H4 (cell line): ENCODE measurements at places on chromosomes 3 and 15.
A peak's percentile ranks its signal among the peaks of the same experiment; 100 is the strongest.

DNA sequence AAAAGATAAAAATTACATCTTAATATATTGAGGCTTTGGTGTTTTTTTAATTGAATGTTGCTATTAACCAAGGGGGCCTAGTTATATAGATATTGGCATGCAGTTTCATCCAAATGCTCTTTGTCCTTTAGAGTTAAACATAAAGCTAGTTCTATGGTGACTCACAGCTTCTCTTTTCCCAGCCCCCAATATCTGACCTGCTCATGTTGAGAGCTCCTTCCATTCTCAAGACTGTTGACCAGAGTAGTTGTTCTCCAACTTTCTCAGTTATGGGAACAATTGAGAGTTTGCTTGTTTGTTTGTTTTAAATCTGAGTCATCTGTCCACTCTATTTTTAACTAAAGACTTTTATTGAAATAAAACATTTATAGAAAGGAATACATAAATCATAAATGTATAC lies 15.8 kb upstream of the RARB start:
- DNase-seq = no peak

GRCh38 chr3:21484828-21485144 lies 266.2 kb downstream of the ZNF385D start:
- no peak for DNase-seq

- DNase-seq = no peak
These were observed 74.1 kb upstream of the CHRM5 start for GRCh38 chr15:33894193-33894592.

- DNase-seq = no peak
These were observed 203.0 kb upstream of the CD96 start for GRCh38 chr3:111339017-111339416.

GRCh38 chr3:60431599-60431958 lies 819.7 kb downstream of the FHIT start:
- peak; percentile 11 for DNase-seq

DNA sequence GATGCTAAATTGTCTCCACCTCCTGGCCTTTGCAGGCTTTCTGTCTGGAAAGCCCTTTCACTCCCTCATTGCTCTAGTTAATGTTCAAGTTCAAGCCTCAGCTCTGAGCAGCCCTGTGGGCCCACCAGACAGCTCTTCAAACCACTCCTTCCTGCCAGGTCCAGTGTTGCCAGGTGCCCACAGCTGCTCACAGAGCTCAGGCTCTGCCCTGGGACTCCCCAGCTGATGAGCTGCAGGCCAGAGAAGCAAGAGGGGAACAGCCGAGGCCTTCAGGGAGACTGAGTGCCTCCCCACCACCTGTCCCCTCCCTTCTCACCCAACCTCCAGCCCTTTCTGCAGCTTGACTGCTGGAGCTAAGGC lies 1.3 kb upstream of the ZBTB47 start:
- DNase-seq = no peak

DNA sequence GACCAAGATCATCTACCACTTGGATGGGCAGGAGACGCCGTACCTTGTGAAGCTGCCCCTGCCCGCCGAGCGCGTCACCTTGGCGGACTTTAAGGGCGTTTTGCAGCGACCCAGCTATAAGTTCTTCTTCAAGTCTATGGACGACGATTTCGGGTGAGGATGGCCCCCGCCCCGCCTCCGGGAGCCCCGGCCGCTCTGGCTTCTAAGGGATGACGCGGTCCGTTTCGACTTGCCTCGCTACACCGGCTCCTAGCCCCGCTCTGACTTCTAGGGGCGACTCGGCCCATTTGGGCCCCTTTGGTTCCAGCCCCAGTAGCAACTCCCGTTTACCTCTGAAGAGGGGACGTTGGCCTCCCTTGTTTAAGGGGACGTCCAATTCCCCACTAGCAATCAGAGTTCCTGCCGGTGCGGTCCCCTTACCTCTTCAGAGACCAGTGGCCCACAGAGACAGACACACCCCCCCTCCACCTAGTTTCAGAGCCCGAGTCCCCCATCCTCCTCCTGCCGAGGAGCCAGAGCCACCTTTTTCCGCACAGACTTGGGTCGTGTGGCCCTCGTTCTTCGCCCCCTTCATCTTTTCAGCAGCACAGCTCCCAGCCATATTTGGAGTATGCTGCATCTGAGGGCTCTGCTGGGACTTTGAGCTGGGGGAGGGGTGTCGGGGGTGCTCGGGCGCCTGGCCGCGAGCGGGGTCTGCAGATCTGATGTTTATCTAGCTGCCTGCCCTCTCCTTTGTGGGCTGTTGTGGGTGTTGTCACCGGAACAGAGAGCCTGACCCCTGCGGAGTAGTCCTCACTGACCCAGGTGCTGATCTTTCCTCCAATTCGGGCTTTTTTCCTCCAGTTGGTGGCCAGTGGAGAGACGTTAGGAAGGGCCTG lies 706 bp downstream of the DVL3 start:
- DNase-seq = no peak

DNA sequence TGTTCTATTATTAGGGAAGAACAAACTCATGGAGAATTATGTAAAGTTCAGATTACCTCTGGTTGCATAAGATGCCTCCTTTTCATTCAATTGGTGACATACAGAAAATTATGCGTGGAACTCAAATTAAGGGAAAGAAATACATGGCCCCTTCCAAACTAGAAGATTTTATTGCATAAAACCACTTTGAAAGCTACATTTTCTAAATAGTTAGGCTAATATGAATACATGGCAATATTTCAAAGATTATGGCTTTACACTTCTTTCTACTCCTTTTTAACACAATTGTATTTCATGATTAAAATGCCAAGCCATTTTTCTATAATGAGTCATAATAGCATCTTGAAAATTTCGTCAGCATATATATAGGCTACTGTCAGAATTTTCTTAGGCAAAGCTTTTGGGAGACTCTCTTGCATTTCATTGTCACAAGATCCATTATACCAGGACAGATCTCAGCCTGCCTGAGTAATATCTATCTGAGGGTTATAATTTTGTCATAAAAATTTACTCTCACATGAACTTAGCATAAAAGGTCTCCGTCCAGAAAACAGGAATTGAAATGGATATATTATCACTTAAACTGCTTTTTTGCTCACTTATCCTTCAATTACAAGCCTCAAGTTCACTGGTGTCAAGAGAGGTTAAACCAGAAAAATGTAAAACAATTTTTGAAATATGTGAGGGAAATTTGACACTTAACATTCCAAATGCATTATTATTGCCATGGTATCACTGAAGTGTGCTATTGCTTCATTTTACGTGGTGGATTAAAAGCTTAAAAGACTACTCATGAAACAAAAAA lies 37.1 kb downstream of the CPA3 start:
- no peak for DNase-seq

- no peak for DNase-seq
These were observed 28.2 kb downstream of the NEK4 start for GRCh38 chr3:52742418-52743041.

DNA sequence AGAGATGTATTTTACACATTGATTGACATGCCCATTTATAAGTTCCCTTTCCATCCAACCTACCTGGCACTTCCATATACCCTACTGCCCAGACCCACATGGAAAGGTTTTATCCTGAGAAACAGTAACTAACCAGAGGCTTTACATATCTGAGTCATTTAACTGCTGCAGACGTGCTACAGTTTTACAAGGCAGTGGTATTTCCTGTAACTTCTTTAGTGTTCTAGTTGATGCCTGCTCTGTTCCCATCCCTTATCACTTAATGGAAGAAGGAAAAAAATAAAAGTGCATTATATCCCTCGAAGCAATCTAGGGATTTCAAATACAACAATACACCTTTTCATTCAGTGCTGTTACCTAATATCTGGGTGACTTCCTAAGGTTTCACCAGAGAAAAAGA lies 107.1 kb downstream of the TMCO5A start:
- peak; percentile 16 for DNase-seq

DNA sequence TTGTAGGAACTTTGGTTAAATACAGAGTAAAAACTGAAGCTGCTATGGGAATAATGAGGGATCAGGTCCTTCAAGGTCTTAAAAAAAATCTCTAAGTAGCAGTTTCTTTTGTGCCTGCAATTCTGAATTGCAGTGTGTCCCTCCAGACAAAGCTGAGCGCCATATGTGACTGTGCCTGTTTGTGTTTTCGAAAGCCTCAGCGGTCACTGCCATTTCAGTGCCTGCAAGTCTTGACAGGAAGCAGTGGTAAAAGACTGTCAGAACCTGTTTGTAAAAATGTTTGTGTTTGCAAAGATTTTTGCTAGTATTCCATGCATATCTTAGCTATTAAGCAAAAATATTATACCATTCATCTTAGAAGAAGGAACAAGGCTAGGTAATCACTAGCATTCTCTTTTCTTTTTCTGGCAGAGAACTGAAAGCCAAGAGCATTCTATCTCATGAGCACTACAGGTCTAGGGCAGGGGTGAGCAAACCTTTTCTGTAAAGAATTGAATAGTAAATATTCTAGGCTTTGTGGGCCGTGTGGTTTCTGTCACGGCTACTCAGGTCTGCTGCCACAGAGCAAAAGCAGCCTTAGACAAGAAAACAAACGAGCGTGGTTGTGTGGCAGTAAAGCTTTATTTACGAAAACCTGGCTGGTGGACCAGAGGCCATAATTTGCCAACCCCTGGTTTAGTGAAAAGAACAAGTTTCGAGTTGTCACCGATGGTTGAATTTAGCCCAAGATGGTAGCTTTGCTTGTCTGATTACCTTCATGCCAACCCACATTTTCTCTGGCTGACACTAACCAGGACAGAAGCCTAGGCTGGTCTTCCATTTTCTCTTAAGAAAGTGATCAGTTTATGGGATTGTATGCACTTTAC lies 134.4 kb downstream of the CACNA1D start:
- no peak for DNase-seq

- no peak for DNase-seq
These were observed 57.7 kb upstream of the ATG7 start for GRCh38 chr3:11214451-11214978.

DNA sequence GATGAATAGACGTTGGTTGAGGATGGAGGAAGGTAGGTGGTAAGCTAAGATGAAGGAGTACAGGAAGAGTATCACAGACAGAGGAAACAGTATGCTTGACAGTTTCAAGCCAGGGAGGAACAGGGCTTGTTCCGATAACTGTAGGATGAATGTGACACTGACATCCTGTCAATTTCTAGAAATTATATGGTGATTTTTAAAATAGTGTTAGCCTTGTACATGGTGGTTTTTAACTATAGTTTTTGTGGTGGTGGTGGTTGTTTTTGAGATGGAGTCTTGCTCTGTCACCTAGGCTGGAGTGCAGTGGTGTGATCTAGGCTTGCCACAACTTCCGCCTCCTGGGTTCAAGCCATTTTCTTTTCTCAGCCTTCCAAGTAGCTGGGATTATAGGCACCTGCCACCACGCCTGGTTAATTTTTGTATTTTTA lies 92.8 kb downstream of the FNDC3B start:
- no peak for DNase-seq

DNA sequence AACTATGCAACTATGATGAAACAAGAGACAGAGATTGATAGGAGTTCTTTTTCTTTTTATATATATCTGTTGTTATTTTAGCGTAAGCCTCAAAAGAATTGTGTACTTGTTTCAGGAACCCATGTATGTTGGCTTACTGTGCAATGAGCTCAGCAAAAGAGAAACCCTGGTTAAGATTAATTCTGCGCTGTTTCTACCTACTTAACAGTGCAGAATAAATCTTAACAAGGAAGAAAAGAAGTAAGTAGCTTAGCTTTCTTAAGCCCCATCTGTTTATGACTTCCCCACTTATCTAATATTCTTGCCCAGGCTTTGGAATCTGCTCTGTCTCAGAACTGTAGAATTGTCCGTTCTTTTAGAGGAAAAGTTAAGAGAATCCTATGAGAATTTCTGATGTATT lies 27.4 kb downstream of the ECT2 start:
- DNase-seq = no peak

DNA sequence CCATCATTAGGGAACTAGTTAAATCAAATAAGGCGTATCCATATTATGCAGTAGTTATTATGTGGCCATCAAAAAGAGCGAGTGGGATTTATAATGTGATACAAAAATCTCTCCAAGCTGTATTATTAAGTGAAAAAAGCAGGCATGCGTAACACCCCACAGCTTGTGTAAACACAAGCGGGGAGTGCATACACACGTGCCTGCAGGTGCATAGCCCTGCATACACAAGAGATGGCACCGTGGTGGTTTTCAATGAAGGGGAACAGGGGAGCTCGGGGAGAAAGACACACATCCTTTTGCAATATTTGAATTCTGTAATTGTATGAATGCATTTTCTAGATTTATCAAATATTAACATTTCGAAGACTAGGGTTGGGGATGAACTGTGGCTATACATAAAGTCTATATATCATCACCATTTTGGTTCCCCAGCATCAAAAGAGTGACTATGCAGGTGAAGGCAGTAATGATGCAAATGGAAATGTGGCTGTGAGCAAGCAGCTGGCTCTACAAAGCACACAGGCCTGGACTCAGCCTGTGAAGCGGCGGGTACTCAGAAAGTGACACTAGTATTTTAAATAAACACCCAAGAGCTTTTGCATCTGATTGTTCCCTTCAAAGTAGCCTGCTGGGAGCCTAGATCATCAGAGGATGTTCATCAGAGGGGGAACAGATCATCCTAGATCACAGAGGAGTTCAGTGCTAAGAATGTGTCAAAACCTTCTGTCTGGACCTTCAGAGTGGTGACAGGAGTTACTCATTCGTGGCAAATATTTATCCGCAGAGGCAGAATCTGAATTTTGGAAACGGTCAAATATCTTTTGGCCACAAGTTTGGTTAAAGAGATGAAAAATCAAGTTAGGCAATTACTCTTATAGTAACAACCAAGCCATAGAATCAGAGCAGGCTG lies 9.4 kb upstream of the KIF7 start:
- no peak for DNase-seq

GRCh38 chr15:40958723-40959122 lies 5.5 kb downstream of the CHAC1 start:
- no peak for DNase-seq

DNA sequence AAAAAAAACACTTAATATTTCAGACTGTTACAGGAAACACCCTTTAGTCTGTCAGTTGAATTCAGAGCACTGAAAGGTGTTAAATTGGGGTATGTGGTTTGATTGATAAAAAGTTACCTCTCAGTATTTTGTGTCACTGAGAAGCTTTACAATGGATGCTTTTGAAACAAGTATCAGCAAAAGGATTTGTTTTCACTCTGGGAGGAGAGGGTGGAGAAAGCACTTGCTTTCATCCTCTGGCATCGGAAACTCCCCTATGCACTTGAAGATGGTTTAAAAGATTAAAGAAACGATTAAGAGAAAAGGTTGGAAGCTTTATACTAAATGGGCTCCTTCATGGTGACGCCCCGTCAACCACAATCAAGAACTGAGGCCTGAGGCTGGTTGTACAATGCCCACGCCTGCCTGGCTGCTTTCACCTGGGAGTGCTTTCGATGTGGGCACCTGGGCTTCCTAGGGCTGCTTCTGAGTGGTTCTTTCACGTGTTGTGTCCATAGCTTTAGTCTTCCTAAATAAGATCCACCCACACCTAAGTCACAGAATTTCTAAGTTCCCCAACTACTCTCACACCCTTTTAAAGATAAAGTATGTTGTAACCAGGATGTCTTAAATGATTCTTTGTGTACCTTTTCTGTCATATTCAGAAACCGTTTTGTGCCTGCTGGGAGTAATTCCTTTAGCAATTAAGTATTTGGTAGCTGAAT lies 17.9 kb downstream of the TMEM43 start:
- DNase-seq = no peak

- DNase-seq = peak; percentile 63
These were observed 26.5 kb upstream of the UTS2B start for GRCh38 chr3:191356631-191357439.
